GM20000 (cell line): ENCODE measurements at places on chromosomes 2 and 18.

- DNase-seq: no peak
Observed at GRCh38 chr2:5392658-5393057, 299.5 kb upstream of the SOX11 start.

DNA sequence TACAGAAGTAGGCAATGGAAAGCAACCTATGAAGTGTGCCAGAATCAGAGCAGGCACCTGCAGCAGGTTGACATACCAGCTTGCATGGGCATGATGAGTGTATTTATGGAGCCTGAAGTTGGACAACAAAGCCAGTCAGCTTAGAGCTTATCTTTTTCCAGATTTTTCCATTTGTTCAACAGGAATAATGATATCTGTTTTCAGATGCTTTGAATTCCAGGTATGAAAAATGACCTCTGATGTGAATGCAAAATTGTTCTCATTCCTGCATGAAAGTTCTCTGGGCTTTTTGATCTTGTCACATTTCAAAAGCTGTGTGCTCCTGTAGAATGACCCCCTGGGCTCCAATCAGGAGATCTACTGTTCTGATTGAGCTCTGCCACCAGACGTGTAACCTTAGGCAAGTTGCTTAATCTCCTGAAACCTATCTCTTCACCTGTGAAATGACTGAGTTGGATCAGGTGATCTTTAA is 38.2 kb upstream of the VIT start:
- no peak for DNase-seq

DNA sequence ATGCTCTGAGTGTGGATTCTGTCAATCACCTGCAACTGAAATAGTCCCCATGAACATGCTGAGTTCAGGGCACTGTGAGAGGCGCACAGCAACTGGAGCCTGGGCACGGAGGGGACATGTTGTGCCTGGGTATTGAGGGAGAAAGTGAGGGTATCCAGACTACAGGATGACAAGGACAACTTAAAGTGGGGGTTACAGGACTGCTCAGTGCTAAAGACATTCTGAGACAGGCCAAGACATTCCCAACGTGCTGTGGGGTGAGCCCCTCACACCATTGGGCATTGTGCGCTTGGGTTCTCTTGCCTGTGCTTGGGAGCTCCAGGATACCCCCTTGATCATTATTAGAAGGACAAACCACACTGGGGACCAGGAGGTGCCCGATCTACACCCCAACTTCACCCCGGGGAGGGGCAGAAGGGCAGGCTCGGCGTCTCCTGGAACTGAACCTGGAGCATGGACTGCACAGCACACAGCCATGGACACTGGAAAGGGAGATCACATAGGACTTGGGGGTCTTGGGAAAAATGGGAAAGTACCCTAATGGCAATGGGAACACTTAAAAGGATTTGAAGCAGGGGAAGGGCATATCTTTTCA is 72.5 kb upstream of the HDAC4 start:
- DNase-seq: no peak

GRCh38 chr2:151953467-151953866 is 125.2 kb upstream of the ARL5A start:
- DNase-seq: no peak

GRCh38 chr2:172242961-172243360 is 140.3 kb upstream of the DLX2 start:
- DNase-seq: no peak

- no peak for DNase-seq
Observed at GRCh38 chr2:152563764-152564163, 153.5 kb downstream of the PRPF40A start.

- DNase-seq: peak; percentile 59
Observed at GRCh38 chr2:197498937-197499593, 575 bp downstream of the HSPD1 start.

DNA sequence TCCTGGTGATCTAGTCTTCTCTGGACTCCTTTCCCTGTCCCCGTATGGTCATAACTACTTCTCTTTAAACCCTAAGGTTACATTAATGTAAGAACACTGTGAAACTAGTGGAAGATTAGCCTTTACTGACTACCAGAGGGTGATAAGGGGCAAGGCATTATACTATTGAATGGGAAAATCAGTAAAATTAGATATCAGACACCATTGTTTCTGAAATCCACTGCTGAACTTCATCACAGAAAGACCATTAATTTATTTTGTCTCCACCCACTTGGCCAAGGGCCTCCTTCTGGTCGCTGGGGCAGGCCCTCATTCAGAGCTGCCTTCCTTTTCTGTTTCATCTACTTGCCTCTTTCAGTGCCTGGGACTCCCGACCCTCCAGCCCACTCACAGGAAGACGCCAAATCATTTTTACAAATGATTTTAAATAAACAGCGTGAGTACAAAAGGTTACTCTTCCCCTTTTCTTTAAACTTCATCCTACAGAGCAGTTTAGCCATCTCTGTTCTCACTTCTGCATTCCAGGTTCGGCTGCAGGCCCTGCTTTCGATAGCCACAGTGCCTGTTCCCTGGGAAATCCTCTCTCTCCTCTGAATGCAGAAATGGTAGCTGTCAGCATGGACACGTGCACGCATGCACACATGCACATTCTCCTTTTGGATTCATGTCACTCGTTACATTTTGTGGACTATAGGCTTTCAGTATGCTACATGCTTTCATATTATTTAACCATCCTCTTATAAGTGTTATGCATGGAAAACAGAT is 70.3 kb upstream of the DOCK10 start:
- DNase-seq: peak; percentile 24

DNA sequence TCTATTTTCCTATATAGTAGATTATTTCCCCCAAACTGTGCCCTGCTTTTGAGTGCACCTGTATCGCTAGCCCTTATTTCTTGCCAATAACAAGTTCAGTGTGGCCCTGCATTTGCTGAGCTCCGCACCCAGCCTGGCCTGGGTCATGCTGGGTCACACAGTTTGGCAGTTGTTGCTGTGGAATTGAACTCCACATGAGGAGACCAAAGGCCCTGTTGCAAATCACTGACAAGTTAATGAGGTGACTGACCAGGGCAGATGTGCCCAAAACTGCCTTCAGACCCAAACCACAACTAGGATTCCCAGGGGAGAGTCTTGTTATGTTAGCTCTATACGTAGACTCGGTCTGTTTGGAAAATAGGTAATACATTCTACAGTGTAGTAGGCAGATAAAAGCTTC is 31.0 kb downstream of the COL4A4 start:
- no peak for DNase-seq

DNA sequence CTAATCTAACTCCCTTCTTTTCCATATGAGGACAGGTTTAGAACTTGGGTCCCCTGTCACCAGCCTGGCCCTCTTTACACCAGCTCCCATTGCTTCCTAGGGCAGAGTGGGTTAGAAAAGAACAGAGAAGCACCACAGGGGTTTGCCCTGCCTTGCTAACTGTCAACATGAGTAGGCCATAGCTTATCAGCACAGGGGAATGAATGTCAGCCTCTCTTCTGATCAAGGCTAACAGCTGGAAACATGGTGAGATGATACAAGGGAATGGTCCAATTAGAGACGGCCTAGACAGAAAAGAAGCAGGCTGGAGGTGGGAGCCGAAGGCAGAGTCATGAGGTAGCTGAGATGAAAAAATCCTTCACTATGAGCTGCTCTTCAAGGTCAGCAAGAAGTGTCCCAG is 189.4 kb upstream of the ACAA2 start:
- no peak for DNase-seq
